HT-29 (cell line): ENCODE measurements at places on chromosomes 12 and 14.

DNA sequence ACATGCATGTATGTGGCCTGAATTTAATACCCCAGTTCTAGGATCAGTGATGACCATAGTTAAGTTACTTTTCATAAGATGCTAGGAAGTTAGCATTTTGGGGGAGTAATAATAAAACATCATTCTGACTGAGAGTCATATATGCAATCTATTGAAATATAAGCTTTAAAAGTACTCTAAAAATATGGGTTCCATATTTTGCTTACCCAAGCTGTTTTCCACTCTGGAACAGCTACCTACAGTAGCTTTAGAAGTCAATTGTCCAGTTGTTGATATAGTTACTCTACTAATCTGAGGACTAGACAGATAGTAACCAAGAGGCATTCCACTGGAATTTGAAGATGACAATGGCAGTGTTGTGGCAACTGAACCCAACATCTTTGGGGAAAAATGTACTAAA lies 4.0 kb downstream of the LMNTD1 start:
- no peak for DNase-seq

DNA sequence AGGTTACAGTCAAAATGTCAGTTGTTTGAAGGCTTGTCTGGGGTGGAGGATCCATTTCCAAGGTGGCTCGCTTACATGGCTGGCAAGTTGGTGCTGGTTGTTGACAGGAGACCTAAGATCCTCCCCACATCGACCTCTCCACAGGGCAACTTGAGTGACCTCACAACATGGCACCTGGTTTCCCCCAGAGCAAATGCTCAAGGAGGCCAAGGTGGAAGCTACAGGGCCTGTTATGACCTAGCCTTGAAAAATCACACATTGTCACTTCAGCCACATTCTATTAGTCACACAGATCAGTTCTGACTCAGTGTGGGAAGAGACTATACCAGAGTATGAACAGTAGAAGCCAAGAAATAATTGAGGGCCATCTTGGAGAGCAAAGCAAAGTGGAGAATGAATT lies 11.3 kb upstream of the GNG2 start:
- DNase-seq = no peak

DNA sequence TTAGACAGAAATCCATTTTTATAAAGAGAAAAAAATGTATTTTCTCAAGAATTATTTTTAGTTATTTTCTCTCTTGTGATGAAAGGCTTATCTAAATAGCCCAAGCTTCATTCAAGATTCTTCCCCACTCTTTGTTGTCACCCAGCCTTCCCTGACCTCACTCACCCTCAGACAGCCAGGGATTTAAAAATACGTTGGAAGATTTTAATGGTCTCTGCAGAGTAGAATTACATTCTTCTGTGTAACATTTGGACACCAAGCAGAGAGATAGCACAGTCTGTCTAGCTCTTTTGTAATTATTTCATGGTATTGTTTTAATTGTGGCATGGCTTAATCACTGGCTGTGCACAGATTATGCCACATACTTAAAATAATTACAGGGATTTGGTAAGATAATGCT lies 130.3 kb downstream of the IGF1 start:
- no peak for DNase-seq

GRCh38 chr14:99579903-99580571 lies 24.0 kb downstream of the CCDC85C start:
- DNase-seq = peak; percentile 14

- no peak for DNase-seq
These were observed 127.7 kb upstream of the SLCO1C1 start for GRCh38 chr12:20567413-20567812.

DNA sequence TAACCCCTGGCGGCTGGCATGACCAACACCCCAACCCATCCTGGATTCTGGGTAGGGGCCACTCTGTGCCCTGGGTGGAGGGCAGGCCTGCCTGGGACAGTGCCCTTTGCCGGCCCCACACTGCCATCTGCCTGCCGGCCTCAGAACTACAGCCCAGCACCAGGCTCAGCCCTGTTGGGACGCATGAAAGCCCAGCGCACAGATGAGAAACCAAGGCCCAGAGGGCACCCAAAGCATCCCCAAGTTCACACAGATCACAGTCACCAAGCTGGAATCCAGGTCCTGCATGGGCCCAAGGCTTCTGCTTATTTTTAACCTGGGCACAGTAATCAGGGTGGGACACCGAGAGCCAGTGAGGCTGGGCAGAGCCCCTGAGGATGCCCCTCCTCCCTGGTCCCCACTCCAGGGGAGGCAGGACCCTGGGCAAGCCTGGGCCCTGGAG lies 26.2 kb downstream of the RFLNA start:
- peak; percentile 62 for DNase-seq

DNA sequence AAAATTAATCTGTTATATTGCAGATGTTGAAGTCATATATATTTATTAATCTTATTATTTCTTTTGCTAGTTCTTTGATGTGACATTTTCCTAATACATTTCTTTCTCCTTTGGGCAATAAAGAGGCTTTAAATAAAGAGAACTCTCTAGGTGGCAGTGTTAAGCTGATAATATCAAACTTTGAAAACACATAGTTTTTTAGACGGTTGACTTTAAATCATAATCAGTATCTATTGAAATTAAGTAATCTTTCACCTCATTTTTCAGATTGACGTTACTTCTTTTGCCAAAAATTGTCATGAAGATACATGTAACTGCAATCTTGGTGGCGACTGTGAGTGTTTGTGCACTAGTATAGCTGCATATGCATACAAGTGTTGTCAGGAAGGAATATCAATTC lies 130.8 kb upstream of the PTPRQ start:
- DNase-seq = no peak

DNA sequence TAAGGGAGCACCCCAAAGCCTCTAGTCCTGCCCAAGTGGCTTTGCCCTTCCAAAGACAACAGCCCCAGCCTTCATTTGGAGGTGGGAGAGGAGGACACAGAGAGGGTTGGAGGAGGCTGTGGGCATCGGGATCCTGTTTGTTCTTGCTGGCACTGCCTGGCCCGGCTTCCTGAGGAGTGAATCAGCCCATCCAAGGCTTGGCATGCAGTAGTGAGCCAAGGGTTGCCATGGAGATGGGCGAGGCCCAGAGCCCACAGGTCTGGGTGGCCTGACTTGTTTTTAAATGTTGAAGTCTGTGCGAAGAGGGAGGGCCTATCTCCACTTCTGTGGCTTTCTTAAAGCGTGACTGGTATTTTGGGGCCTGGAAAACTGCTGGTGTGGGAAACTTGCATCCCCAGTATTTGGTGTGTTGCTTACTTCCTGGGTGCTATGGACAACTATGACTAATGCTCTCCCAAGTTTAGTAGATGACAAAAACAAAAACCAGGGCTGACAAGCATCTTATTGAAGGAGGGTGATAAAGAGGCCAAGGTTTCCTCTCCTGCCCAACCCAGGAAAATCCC lies 15.8 kb downstream of the CD9 start:
- peak; percentile 99 for DNase-seq

- DNase-seq = peak; percentile 41
These were observed 1.1 kb downstream of the ADSS1 start for GRCh38 chr14:104724981-104725771.

DNA sequence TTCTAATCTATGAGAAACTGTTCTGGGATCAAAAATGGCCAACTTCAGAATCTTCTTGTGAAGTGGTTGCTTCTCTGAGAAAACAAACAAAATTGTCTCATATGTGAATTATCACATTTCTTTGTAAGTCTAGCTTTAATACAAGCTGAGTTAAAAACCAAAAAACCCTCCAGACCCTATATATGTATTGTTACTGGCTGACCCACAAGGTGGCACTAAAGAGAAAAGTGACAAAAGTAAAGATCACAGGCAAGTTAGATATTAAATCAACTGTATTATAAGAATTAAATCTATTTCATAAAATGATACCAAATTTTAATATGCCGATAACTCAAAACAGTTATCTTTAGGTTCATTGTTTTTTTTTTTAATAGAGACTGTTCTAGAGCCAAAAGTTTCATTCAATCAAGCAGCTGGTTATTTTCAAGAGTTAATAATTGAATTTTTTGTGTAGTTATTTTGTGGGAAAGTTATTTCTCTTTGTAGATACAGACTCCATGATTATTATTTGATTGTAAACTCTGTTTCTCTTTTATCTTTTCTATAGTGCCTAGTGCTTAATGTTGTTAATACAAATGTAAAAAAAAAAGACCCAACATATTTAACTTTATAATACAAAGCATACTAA lies 7.5 kb upstream of the TRHDE start:
- DNase-seq = peak; percentile 42

GRCh38 chr12:25681580-25681979 lies 128.5 kb upstream of the LMNTD1 start:
- DNase-seq = no peak

- no peak for DNase-seq
These were observed 67.8 kb downstream of the CD163L1 start for GRCh38 chr12:7376196-7376595.

GRCh38 chr12:55933799-55934742 lies 3.1 kb downstream of the DGKA start:
- DNase-seq = no peak

DNA sequence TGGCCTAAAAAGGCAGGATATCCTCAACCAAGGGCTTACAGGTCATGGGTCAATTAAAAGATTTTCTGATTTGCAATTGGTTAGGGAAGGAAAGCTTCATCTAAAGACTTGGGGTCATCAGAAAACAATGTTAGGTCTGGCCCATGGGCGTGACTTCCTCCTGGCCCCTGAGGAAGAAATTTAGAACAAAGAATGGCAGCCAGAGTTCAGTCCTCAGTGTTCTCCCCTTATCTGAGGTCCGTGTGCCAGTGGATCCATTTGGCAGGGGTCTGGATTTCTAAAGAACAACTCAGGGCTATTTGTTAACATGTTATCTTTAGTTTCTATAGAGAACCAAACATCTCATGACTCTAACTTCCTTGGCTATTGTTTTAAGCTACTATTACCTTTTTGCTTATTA lies 27.8 kb upstream of the NFYB start:
- no peak for DNase-seq

DNA sequence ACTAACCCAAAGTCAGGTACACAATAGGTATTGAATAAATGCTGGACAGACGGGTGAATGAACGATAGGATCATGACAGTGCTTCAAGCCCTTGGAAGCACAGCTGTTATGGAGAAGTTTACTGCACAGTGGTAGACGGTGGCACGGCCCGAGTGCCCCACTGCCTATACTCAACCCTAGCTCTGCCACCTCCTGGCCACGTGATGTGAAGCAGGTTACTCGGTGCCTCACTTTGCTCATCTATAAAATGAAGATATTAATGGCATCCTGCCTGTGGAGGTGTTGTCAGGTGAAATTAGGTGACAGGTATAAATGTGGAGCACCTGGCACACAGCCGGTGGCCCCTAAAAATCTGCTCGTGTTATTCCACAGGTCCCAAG lies 5.8 kb downstream of the ASB2 start:
- DNase-seq = peak; percentile 49

DNA sequence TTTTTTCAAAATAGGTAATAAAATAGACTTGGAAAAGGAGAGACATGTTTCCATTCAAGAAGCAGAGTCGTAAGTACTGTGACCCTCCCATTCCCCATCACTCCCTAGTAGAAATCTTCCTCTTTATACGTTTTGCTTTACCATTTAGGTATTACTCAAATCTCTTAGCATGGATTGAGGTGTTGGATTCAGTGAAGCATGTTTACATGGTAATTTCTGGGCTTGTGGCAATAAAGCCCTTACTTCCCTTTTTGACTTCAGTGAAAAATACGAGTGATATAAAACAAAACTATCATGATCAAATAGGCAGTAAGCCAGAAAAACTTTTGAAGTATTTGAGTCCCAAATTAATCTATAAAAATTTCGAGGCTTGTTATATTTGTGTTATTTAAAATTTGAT lies 27.4 kb downstream of the RAB21 start:
- DNase-seq = no peak

DNA sequence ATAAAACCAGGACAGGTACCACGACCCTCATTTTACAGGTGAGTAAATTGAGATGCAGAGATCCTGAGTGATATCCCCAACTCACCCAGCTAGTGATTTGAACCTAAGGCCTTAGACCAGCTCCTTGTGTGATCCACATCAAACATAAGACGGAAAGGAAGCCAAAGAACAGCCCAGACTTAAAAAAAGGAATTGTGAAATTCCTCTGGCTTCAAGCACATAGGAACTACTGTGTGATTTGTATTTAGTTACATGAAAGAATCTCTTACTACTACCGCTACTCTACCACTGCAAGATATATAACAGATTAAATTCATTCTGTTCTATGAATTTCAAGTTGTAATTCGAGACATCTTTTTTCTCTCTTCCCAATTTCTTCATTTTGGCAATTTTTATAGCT lies 10.5 kb downstream of the E2F7 start:
- DNase-seq = no peak

GRCh38 chr12:96250119-96250685 lies 56.0 kb downstream of the ELK3 start:
- no peak for DNase-seq

- no peak for DNase-seq
These were observed 15.2 kb upstream of the TCP11L2 start for GRCh38 chr12:106287364-106287763.

- DNase-seq = no peak
These were observed 327.8 kb downstream of the MED13L start for GRCh38 chr12:115949675-115950074.

GRCh38 chr14:69226178-69226577 lies 33.8 kb upstream of the GALNT16 start:
- DNase-seq = no peak

- no peak for DNase-seq
These were observed 332.9 kb downstream of the NUAK1 start for GRCh38 chr12:105805730-105806399.

DNA sequence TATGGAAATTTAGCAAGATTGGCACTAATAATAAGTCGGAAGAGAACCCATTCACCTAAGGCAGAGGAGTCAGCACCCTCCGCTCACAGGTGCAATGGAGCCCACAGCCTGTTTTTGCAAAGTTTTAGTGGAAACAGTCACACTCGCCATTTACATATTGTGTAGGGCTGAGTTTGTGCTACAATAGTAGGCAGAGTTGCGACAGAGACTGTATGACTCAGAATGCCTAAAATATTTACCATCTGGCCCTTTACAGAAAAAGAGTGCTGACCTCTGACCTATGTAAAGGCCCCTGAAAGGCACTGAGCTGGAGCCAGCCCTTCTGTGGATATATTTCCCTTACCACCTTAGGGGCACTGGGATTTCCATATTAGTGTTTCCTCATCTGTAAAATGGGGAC lies 79.0 kb downstream of the PRIMA1 start:
- no peak for DNase-seq

GRCh38 chr12:32567296-32567674 lies 111.8 kb upstream of the DNM1L start:
- no peak for DNase-seq

GRCh38 chr12:88590851-88591250 lies 10.6 kb upstream of the KITLG start:
- no peak for DNase-seq

GRCh38 chr12:38872156-38872555 lies 33.2 kb downstream of the CPNE8 start:
- no peak for DNase-seq
